Testis (tissue), 5 donors: ENCODE measurements at places on chromosomes 1 and 21. TPM values are rescaled to one million over a fixed set of nuclear protein-coding genes. Genes with fewer than 3 reads are reported as not detected.

The CD52 gene
- total RNA-seq = 3.0 TPM

- no peak for DNase-seq
Observed at GRCh38 chr1:237679687-237680086, 211.0 kb downstream of the ZP4 start.

GRCh38 chr1:158674302-158674701 lies 12.2 kb downstream of the SPTA1 start:
- no peak for DNase-seq

GRCh38 chr21:31374395-31374794 lies 30.3 kb upstream of the TIAM1 start:
- DNase-seq = peak; percentile 71

The ACOT11 gene
- total RNA-seq = 19.1 TPM

The FOXO6 gene
- 4.5 TPM for total RNA-seq

GRCh38 chr1:110011527-110012041 lies 22.8 kb upstream of the STRIP1 start:
- peak; percentile 33 for DNase-seq

The KRTAP10-8 gene
- total RNA-seq = not detected

DNA sequence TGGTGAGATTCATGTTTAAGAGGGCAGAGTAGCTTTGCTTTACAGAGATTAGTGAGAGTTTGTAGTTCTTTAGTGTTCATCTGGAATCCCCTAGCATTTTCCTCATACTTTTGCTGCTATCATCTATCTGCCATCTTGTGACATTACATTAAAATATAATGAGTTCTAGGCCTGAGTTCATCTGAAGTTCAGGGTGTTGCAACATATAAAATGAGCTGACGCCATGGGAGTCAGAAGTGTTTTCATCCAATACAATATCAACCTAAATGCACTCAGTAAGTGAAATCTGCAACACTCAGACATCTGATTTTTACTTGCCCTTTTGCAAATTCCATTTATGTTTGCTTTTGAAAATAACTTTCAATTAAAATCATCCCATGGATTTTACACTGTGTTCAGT lies 153.8 kb downstream of the NTNG1 start:
- no peak for DNase-seq

DNA sequence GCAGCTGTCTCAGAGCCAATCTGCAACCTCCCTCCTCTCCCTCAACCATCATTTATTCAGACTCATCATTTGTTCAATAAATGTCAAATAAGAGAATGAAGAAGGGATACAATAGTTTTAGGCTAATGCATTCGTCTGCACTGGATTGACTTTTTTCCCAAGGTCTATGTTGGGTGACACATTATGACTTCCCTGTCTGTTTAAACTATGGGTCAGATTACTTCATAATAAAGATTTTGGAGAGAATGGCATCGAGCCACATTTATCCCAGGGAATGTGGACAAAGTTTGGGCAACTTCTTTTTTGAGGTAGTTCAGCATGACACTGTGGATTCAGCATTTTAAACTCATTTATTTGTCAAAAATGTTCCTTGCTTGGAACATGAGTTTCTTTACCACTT lies 107.4 kb upstream of the ADGRL2 start:
- no peak for DNase-seq

DNA sequence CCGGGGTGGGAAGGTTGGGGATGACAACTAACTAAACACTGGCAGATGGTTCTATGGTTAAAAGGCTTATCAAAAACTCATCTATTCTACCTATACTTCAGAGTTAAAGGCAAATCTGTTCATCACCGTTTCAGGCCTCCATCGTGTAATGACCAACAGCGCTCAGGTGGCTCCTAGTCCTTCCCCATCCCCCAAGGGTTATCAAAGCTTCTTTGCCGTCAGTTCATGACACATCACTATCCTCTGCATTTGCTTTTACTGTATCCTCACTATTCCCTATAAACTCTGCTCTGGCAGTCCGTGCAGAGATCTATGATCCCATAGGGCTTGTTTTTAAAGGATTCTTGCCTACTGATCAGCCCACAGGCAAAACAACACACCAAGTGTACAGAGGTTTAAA lies 8.2 kb downstream of the HMGN1 start:
- DNase-seq = no peak

- no peak for DNase-seq
Observed at GRCh38 chr1:29352719-29353420, 116.5 kb downstream of the PTPRU start.

The RNU1-2 gene
- total RNA-seq = under 0.01 TPM

The PDXK gene
- total RNA-seq = 277 TPM

GRCh38 chr1:168653567-168653966 lies 75.4 kb downstream of the DPT start:
- DNase-seq = no peak

GRCh38 chr1:150235294-150235851 lies 539 bp downstream of the ANP32E start:
- no peak for DNase-seq

The TNFRSF1B gene
- total RNA-seq = 7.7 TPM

GRCh38 chr1:149963358-149963757 lies 26.7 kb upstream of the MTMR11 start:
- DNase-seq = no peak

DNA sequence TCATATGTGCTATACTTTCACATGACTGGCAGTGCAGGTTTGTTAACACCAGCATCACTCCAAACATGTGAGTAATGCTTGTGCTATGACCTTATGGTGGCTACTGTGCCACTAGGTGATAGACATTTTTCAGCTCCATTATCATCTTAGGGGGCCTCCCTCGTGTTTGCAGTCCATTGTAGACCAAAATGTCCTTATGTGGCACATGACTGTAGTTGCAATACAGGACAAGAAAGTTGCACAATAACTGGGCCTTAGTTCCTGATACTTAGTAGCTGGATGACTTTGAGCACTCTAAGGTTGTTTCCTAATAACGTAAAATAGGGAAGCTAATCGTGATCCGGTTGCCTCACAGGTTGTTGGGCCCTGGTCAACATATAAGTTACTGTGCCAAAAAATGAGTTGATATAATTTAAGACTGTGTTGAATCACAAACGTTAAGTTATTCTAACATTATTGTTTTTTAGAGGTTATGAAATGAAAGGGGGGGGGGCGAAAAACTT lies 511 bp upstream of the SNX27 start:
- DNase-seq = peak; percentile 30

GRCh38 chr1:88371436-88372023 lies 312.5 kb upstream of the PKN2 start:
- no peak for DNase-seq

DNA sequence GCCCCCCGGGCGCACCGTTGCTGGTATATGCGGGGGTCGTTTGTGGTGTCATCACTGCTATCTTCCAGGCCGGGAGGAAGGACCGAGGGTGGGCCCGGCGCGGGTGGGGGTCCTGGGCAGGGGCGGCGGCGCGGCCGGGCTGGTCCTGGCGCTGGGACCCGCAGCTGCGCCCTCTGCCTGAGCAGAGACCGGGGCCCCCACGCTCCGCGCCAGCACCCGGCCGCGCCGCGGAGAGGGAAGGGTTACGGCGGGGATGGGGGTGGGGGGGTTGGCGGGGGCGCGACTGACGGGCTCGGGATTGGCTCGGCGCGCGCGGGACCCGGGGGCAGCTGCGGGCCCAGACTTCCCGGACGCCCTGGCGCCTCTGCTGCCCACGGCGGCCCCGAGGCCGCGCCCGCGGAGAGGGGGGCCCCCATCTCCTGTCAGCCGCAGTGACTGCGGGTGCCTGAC lies 13.8 kb upstream of the SAMD11 start:
- DNase-seq = peak; percentile 8

DNA sequence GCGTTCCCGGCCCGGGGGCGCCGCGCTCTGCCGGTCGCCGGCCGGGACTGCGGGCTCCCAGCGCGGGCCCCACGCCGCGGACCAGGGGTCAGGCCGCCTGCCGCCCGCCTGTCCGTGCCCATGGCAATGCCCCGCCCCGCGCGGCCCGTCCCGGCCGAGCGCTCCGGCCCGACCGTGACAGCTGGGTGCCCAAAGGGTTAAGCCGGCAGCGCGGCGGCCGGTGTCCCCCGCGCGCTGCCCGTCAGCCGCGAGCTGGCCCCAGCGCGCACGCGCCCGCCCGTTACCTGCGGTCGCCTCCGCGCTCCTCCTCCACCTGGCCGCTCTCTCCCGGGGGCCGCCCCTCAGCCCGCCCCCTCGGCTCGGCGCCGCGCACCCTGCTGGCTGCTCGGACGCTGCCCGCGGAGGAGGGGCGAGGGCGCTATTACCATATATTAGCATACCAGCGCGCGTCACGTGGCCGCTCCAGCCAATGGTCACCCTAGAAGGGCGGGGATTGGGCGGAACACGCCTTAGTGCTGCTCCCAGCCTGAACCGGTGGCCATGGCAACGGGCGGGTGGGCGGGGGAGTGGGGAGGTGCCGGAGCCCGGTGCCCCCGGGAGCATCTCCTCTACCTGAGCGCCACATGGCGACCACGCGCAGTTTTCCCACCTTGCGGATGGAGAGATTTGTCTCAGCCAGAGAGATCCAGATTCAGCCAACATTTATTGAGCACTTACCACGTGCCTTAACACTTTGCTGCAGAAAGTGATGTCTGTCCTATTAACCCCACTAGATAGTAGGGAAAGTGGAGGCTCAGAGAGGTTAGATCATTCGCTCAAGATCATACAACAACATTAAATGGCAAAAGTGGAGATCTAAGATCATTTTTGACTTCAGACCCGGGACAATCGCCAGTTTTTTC lies at the start of gene PHC2:
Gene PHC2 (minus strand): TSS at position 404 of the 902 bp plus-strand sequence. CDS start 55,556 bp downstream, outside the sequence.
- peak; percentile 99 for DNase-seq

The DYRK1A gene
- total RNA-seq = 141 TPM

The SDC3 gene
- total RNA-seq = 3.9 TPM

The THRAP3 gene
- 112 TPM for total RNA-seq

The S100A5 gene
- total RNA-seq = 1.3 TPM

GRCh38 chr1:115669002-115669673 lies 27.4 kb downstream of the VANGL1 start:
- no peak for DNase-seq

GRCh38 chr1:85571828-85572227 lies 8.7 kb upstream of the CCN1 start:
- no peak for DNase-seq

The FASLG gene
- total RNA-seq = not detected

GRCh38 chr21:15534450-15534886 lies 195.3 kb upstream of the USP25 start:
- DNase-seq = no peak

DNA sequence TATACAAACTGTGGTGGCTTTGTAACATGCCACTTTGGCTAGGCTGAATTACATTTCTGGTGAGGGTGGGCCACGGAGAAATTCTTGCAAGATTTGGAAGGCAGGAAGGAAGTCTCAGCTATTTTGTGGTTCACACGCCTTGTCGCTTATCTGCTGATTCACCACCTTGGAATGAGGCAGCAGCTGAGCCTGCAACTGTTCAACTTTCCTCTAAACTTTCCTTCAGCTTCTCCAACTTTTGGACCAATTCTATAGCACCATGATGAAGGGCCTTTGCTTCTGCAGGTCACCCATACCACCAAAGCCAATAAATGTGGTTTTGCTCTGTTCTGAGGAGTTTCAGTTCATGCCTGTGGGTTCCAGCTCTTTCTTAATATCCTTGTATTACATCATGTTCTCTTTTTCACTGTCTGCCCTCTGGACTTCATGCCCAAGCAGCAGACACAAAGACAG lies 337.6 kb upstream of the SNX7 start:
- DNase-seq = no peak

The TOR3A gene
- total RNA-seq = 17.6 TPM

DNA sequence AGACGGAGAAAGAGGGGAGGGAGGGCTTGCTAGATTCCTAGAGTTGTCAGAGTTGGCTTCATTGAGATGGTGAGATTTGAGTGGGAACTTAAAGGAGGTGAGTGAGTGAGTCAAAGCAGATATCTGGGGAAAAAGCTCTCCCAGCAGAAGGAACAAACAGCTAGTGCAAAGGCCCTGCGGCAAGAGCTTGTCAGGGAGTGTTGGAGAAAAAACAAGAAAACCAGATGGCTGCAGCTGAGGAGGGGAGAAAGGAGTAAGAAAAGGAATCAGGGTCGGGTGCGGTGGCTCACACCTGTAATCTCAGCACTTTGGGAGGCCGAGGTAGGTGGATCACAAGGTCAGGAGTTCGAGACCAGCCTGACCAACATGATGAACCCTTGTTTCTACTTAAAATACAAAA lies 40.3 kb upstream of the SPOCD1 start:
- no peak for DNase-seq

- DNase-seq = no peak
Observed at GRCh38 chr1:226073184-226073950, 10.9 kb downstream of the H3-3A start.

DNA sequence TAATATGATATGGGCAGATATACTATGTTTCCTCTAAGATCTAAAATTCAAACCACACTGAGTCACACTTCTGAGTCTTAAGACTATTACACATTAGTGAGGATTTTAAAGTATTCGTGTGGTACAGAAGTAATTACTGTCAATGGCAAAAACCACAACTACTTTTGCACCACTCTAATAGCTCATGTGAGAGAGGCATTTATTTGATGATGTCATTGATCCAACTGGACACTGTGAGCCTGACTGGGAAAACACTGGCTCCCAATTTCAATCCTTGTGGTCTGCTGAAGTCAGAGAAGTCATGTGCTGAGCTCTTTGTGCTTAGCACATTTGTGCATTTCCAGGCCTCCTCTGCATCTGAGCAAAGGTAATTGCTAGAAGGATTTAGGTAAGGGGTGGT lies 377.8 kb downstream of the USH2A start:
- no peak for DNase-seq

GRCh38 chr1:180182643-180183311 lies 28.1 kb downstream of the QSOX1 start:
- DNase-seq = no peak

- DNase-seq = no peak
Observed at GRCh38 chr1:36068866-36069265, 15.0 kb upstream of the TEKT2 start.

GRCh38 chr21:33988237-33989017 lies 72.8 kb upstream of the ATP5PO start:
- no peak for DNase-seq

The FOXE3 gene
- total RNA-seq = 0.63 TPM

GRCh38 chr1:24308365-24309015 lies 10.7 kb upstream of the GRHL3 start:
- no peak for DNase-seq

DNA sequence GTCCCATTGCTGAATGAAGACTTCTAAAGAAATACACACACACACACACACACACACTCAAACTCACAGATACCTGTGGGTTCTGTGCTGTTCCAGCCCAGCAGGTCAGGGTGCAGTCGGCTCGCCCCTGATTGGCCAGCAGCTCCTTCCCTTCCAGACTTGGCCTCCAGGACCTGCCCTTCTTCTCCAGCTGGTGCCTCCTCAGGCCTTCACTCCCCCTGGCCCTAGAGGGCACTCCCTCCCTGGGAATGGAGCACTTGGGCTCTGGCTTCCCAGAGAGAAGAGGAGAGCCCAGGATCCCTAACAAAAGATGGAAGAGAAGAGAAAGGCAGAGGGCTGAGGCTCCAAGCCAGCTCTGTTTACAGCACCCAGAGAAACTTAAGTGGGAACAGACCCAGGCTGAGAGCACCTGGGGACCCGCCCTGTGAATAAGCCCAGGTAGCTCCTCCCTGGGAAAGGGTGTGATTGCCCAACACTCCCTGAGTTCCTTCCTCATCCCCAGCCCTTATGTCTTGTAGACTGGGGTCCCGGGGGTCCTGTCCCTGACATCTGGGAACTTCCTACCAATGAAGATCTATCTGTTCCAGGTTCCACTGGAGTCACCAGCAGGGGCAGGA lies at the start of gene PGLYRP3:
Gene PGLYRP3 (minus strand): TSS at position 383 of the 617 bp plus-strand sequence. CDS start 2,287 bp downstream, outside the sequence.
- DNase-seq = no peak
